ENCODE measurements at places on chromosomes 1 and 21. TPM values are rescaled to one million over a fixed set of nuclear protein-coding genes. Genes with fewer than 3 reads are reported as not detected.

DNA sequence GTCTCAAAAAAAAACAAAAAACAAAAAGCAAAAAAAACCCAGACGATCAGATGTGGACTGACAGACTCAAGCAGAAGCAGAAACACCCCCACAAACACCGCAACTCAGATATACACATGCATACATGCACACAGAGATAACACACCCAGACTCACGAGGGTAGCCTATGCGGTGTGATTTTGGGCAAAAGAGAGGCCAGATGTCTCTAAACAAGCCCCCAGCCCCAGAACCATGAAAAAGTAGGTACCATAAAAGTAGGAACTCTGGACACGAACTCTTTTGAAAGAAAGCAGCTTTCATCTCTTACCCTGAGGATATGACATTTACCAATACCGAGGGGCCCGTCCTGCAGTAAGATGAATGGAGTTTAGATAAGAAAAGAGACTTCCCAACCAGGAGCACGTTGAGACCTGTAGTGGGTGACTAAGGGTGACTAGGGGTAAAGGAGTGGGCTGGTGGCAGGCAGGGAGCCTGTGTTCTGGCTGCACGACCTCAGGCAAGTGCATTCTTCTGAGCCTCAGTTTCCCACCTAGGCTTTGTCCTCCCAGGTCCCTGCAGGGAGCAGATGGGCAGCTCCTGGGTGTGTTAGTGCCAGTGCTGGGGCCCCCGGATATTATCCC lies 1.5 kb upstream of the TINAGL1 start:
- no peak overlapping the region for H3K27ac ChIP-seq
- no peak for DNase-seq
- H3K36me3 ChIP-seq = no peaks in the 10 kb centered on the region
- peaks cover 27% of the 10 kb centered on the region for H3K4me1 ChIP-seq
- H3K4me3 ChIP-seq = no peak overlapping the region

Gene KRTAP24-1
- not detected for total RNA-seq

DNA sequence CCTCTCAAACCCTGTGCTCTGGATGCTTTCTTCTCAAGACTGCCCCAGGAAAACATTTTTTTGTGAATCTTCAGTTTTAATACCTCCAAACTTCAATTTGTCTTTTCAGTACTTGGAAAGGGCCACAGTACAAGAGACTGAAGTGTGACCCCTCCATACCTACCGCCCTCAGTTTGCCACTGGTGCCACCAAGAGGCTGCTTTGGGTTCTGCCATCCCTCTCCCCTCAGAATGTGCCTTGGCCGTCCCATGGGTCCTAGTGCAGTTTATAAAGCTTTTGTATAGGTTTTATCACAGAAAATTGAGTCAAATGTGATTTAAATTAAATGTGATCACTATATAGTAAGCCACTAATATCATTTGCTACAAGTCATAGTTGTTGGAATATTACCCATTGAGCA lies 60.8 kb upstream of the PGD start:
- H3K27ac ChIP-seq = no peak overlapping the region
- peaks cover 71% of the 10 kb centered on the region for H3K36me3 ChIP-seq
- no peaks in the 10 kb centered on the region for H3K4me1 ChIP-seq
- DNase-seq = peak; percentile 72
- no peak overlapping the region for H3K4me3 ChIP-seq
- no peaks in the 10 kb centered on the region for H3K27me3 ChIP-seq

Gene KLHDC7A
- total RNA-seq = 5.3 TPM

All from spinal cord (tissue), 10 donors.